Posterior vena cava (tissue), 2 donors: ENCODE measurements at places on chromosomes 4 and X. TPM values are rescaled to one million over a fixed set of nuclear protein-coding genes. Genes with fewer than 3 reads are reported as not detected.
A peak's percentile ranks its signal among the peaks of the same experiment; 100 is the strongest.

- no peak for DNase-seq
Observed at GRCh38 chr4:186485561-186486062, 69.8 kb downstream of the MTNR1A start.

DNA sequence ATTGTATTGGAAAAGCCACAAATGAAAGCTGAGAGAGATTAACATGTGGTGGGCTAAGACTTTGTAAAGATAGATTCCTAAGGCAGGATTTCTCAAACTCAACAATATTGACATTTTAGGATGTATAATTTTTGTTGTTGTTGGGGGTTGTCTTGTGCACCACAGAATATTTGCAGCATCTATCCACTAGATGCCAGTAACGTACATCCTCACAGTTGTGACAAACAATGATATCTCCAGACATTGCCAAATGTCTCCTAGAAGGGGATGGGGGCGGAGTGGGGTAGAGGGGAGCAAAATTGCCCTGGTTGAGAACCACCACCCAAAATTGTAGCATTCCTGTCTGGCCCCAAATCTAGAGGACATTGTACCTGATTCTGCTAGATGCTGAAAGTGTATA lies 14.7 kb upstream of the CBR4 start:
- no peak for DNase-seq

DNA sequence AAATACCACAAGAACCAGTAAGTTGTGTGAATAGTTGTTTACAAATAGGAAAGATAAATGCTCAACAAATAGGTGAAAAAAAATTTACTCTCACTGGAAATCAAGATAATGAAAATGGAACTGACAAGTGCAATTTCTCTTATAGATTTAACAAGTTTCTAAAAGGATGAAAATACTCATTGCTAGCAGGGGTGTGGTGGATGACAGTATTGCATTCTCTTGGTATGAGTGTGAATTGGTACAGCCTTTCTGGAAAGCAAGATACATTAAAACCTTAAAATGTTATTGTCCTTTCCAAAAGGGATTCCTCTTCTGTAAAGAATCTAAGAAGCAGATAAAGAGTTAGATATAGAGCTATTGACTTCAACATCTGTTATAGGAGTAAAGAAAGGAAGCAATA lies 240.0 kb upstream of the RPS6KA3 start:
- DNase-seq, result no peak

- DNase-seq, result peak; percentile 94
Observed at GRCh38 chrX:49165901-49166881, 3.6 kb downstream of the MAGIX start.

FRAS1 gene
- total RNA-seq, result 2.3 TPM

DNA sequence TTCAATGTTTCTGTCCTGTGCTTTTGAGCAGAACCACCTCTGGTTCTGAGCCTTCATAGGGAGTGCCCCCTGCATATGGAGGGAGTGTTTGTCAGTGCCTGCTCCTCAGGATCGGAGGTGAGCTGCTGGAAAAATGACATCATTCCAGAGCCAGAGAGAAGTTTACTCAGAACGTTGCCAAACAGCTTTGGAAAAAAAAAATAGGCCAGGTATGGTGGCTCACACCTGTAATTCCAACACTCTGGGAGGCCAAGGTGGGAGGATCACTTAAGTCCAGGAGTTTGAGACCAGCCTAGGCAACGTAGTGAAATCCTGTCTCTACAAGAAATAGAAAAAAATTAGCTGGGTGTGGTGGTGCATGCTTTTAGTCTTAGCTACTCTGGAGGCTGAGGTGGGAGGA lies 27.2 kb upstream of the PDLIM3 start:
- DNase-seq, result no peak

LIMCH1 gene
- total RNA-seq, result 38.7 TPM

GRCh38 chr4:177455561-177455970 lies 13.3 kb upstream of the AGA start:
- no peak for DNase-seq

DNA sequence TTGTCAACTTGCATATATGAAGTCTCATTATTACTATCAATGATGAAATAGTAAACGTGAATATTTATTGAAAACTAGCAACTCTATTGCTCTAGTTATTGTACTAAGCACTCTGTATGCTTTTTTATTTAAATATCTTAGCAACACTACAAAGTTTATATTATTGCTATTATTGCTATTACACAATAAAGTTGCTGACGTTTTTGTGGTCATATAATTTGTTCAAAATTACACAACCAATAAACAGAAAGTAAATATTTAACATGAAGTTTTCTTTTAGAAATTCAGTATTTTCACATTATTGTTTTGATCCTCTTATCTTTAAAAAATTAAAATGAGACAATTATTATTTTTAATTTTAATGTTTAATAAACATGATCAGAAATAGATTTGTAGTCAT lies 1521.1 kb upstream of the PCDH7 start:
- no peak for DNase-seq

DNA sequence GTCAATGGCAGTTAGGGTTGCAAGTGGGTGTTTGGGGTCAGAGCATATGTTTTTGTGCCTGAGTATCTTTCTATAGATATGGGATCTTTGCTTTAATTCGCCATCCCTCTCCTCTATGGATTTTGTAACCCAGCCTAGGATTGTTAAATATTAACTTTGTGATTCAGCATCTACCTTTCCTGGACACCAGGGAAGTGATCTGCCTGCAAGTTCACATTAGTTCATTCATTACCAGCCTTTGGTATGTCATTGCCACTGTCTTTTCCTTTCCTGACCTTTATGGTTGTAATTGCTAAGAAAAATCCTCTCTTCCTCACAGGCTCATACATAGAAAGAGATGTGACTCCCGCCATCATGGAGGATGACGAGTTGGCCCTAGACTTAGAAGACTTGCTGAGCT lies 73.8 kb downstream of the KIT start:
- no peak for DNase-seq

- no peak for DNase-seq
Observed at GRCh38 chrX:29947225-29947624, 268.1 kb upstream of the MAGEB2 start.
